Kidney epithelial cell (primary cell): ENCODE measurements at places on chromosomes 1 and 21. TPM values are rescaled to one million over a fixed set of nuclear protein-coding genes. Genes with fewer than 3 reads are reported as not detected.

Gene HPDL
- 0.58 and 3.1 TPM in 2 replicates for total RNA-seq

Gene DCST2
- total RNA-seq, result 0.27 TPM in 1 of 2 replicates, not detected in the other

Gene MFAP2
- 58.2 and 64.0 TPM in 2 replicates for total RNA-seq

Gene CBR3
- total RNA-seq, result 0.21 and 0.41 TPM in 2 replicates

Gene HNRNPCL1
- total RNA-seq, result not detected in 2 replicates
